Hippocampal formation (tissue), 2 donors: ENCODE measurements at places on chromosomes 7 and 10.

DNA sequence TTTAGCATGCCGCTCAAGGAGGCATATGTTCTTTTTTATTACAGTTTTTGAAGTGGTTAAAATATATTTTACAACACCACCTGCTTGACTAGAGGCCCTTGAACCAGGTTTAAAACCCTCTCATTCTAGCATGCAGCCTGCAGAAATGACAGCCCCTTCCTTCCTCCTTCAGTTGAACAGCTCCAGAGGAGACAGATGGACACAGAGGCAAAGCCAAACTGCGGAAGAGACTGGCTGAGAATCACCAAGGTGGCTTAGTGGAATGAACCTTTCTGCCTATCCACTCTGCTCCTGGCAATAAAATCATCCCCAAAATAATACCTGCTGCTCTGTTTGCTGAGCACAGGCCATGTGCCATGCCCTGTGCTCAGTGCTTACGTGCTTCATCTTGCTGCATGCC lies 23.9 kb upstream of the PLPP4 start:
- DNase-seq: no peak

GRCh38 chr10:44874166-44874565 lies 37.0 kb upstream of the TMEM72 start:
- DNase-seq: no peak

- DNase-seq: no peak
Observed at GRCh38 chr10:71218651-71219050, 6.3 kb downstream of the UNC5B start.

DNA sequence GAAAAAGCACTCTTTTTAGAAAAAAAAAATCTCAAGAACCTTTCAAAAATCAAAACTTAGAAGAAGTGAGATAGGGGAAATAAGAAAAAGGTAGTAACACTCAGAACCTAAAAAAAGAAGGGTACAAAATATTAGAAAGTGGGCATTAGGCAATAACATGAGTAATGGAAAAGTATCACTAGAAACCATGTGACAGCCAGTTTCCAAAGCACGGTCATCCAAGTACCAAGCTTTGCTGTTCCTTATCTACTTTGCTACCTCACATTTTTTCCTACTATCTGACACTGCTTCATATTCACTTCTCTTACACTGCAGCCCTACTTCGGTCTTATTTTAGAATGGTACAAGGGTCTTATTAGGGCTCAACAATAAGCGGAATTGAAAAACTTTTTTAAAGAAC lies 30.3 kb downstream of the IMMP2L start:
- DNase-seq: no peak

DNA sequence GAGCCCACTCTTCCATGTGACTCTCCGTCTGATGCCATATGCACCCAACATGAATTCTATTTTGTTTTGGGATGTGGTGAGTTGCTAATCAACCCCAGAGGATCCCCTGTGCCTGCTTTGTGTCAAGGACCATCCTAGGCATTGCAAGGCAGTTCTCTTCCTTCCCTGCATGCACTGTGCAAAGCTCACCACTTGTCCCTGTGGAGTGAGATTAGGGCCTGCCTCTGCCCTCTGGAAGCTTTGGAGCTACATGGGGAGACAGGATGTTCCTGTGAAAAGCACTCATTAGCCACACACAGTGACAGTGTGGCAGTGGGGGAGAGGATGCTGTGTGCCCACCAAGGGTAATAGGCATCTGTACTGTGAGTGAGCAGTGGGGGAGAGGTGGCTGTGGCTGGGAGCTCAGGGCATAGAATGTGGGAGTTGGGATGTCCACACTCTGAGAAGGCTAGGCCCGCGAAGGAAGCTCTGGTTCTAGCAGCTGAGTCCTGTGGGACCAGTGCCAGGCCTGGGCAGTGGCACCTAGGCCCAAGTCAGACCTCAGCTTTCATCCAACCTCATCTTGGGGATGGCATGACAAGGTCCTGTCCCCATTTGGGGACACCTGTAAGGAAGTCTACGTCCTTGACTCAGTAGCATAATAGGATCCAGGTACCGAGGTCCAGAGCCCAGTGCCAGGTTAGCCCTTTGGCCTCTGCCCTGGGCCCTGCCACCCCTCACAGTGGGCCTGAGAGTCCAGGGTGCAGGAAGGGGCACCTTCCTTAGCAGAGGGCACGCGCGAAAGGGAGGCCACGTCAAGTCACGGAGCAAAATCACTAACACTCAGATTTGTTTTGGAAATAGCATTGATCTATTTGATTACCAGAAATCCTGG lies 6.6 kb downstream of the ADRA2A start:
- no peak for DNase-seq

- DNase-seq: no peak
Observed at GRCh38 chr7:101595766-101596537, 33.1 kb downstream of the MYL10 start.
